ENCODE measurements at places on chromosomes 5 and 9. TPM values are rescaled to one million over a fixed set of nuclear protein-coding genes. Genes with fewer than 3 reads are reported as not detected.

KIAA1191 gene
- total RNA-seq, result 142 TPM

IL33 gene
- total RNA-seq, result 65.7 TPM

LCN9 gene
- total RNA-seq, result not detected

IL7R gene
- total RNA-seq, result 9.8 TPM

DDX4 gene
- not detected for total RNA-seq

ZDHHC11 gene
- total RNA-seq, result 2.9 TPM

HAND1 gene
- not detected for total RNA-seq

CATSPER3 gene
- 0.10 TPM for total RNA-seq

MYMK gene
- not detected for total RNA-seq

SV2C gene
- not detected for total RNA-seq

ARAP3 gene
- 4.8 TPM for total RNA-seq

STPG3 gene
- not detected for total RNA-seq

SNAPC4 gene
- 5.1 TPM for total RNA-seq

SH3RF2 gene
- total RNA-seq, result 13.1 TPM

NIPAL4 gene
- 0.07 TPM for total RNA-seq

RNF183 gene
- not detected for total RNA-seq

KIF4B gene
- total RNA-seq, result under 0.01 TPM

PTCH1 gene
- total RNA-seq, result 0.89 TPM

SPINK5 gene
- not detected for total RNA-seq

PCAT7 gene
- total RNA-seq, result not detected

DTWD2 gene
- 7.8 TPM for total RNA-seq

GDNF gene
- total RNA-seq, result 0.13 TPM

FOXI1 gene
- not detected for total RNA-seq

BNC2 gene
- total RNA-seq, result 14.5 TPM

SLCO6A1 gene
- total RNA-seq, result not detected

SPINK6 gene
- total RNA-seq, result not detected

FBN2 gene
- 146 TPM for total RNA-seq

LCNL1 gene
- total RNA-seq, result 1.1 TPM

MORN5 gene
- not detected for total RNA-seq

AJM1 gene
- 4.0 TPM for total RNA-seq

PTGDS gene
- total RNA-seq, result 11.1 TPM

SH2D3C gene
- total RNA-seq, result 2.2 TPM

C5orf22 gene
- total RNA-seq, result 18.1 TPM

HAVCR1 gene
- total RNA-seq, result not detected

SERINC5 gene
- total RNA-seq, result 41.4 TPM

ANKRD18A gene
- total RNA-seq, result not detected

AK8 gene
- total RNA-seq, result 0.53 TPM

SPOCK1 gene
- 305 TPM for total RNA-seq

TAF11L12 gene
- total RNA-seq, result not detected

LEAP2 gene
- 0.30 TPM for total RNA-seq

ALDH7A1 gene
- total RNA-seq, result 37.1 TPM

PCDHB4 gene
- total RNA-seq, result 0.20 TPM

ORM1 gene
- not detected for total RNA-seq
